ENCODE measurements at places on chromosomes 3 and 15. TPM values are rescaled to one million over a fixed set of nuclear protein-coding genes. Genes with fewer than 3 reads are reported as not detected.

GRCh38 chr15:48020166-48020565 lies 100.6 kb upstream of the SLC24A5 start:
- no peak overlapping the region for H3K27ac ChIP-seq
- no peak for DNase-seq
- H3K36me3 ChIP-seq = no peaks in the 10 kb centered on the region

PRSS50 gene
- total RNA-seq = not detected

ACOX2 gene
- 12.8 TPM for total RNA-seq

GRCh38 chr3:135930255-135930654 lies 35.3 kb upstream of the PPP2R3A start:
- H3K4me1 ChIP-seq = no peaks in the 10 kb centered on the region
- H3K36me3 ChIP-seq = no peaks in the 10 kb centered on the region
- H3K27me3 ChIP-seq = no peaks in the 10 kb centered on the region
- no peak overlapping the region for H3K4me3 ChIP-seq
- DNase-seq = no peak

WNT5A gene
- 0.15 TPM for total RNA-seq

GRCh38 chr3:75332794-75333193 lies 331.3 kb upstream of the FRG2C start:
- no peaks in the 10 kb centered on the region for H3K36me3 ChIP-seq
- no peaks in the 10 kb centered on the region for H3K4me1 ChIP-seq
- no peak overlapping the region for H3K27ac ChIP-seq
- H3K4me3 ChIP-seq = no peak overlapping the region
- H3K27me3 ChIP-seq = 0 out of 2 replicates have a peak, but pooled peaks cover 11% of the 10 kb centered on the region
- DNase-seq = no peak

LRRK1 gene
- total RNA-seq = 21.6 TPM

DNA sequence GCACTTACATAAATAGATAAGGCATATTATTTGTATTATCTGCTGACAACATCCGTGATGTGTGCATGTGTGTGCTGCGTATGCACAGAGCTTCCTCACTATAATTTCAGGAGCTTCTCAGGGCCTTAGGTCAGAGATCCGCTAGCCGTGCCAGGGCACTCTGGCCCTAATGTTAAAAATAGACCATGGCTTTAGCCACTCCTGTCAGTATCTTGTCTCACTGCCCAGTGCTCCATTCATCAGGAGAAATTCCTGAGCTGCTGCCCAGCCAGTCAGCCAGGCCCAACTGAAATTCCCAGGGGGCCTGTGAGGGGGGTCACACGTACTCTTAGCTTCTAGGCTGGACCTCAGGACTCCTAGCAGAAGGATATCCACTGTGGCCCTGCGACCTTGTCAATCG lies 70.0 kb upstream of the ABHD2 start:
- DNase-seq = no peak
- H3K4me3 ChIP-seq = no peak overlapping the region

PBRM1 gene
- 40.0 TPM for total RNA-seq

DNA sequence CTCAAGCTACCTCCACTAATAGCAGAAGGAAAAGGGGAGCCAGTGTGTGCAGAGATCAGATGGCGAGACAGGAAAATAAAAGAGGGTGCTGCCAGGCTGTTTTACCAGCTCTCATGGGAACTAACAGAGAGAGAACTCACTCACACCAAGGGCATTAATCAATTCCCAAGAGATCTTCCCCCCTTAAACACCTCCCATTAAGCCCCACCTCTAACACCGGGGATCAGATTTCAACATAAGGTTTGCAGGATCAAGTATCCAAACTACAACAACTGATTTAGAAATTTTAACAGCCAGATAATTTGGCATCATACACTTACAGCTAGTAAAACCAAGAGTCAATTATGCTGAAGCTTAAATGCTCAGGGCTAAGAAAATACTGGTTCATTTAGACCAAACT lies 18.9 kb downstream of the CD200 start:
- H3K4me1 ChIP-seq = no peaks in the 10 kb centered on the region
- H3K36me3 ChIP-seq = no peaks in the 10 kb centered on the region
- no peak for DNase-seq
